Fibroblast of skin of scalp (primary cell): ENCODE measurements at places on chromosomes 1 and 21.

DNA sequence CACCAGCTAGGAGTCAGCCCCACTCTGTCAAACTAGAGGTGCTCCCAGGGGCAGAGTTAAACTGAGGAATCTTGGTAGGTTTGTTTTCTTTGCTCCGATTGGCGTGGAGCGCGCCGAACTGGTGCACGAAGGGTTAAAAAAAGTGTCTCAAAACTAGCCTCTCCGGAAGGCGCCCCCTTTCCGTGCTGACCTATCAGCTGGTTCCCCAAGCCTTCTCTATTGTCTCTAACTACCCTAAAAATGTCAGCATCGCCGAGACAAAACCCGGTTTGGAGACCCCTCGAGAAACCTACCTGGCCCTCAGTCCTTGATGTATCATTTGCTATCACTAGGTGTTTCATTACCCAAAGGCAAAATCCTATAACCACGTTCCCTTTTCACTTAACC is 2.2 kb downstream of the TGFB2 start:
- DNase-seq, result peak; percentile 57

- DNase-seq, result peak; percentile 45
Measured at GRCh38 chr1:39955547-39956539, 898 bp downstream of the MFSD2A start.

DNA sequence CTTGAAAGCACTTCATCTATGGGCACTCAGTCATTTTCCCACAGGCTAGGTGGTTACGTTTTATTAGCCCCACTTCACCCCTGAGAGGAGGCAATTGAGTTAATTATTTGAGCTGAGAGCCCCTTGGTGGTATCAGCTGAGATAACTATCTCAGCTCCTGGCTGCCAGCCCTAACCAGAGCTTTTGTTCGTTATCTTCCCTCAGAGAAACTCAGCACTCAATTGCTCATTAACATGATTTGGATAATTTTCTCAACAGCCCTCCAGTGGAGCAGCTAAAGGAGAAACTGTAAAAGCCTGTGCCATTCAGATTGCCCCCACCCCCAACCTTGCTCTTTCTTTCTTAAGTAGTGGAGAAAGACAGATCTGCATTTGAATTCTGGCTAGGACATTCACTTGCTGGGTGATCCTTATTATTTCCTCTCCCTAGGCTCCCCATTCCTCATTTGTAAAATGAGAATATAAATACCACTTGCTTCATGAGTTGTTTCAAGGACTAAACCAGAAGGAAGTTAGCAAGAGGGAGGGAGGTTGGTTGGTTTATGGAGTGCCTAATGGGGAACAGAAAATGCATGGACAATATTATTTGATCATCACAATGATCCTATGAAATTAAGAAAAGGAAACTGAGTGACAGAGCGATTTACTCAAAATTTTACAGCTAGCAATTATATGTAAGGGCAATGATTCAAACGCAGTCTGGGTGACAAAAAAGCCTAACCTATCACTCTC is 218.7 kb upstream of the FGGY start:
- DNase-seq, result no peak

- DNase-seq, result peak; percentile 60
Measured at GRCh38 chr1:152461544-152461943, 47.5 kb upstream of the CRNN start.

DNA sequence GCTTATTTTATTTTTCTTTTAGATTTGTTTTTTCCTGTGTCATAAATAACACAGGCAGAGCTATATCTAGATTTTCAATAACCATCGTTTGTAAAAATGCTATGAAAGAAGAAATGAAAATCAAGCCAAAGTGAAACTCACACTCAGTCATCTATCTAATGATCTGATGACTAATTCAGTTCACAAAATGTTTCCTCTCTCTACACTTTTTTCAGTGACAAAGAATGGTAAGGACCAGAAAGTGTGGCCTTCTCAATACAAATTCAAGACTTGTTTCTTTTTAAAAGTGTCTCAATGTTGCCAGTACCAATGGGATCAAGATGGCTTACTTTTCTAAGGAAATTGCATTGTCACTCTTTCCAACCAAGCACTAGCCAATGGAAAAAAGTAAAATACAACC is 282.8 kb upstream of the PKN2 start:
- DNase-seq, result no peak

DNA sequence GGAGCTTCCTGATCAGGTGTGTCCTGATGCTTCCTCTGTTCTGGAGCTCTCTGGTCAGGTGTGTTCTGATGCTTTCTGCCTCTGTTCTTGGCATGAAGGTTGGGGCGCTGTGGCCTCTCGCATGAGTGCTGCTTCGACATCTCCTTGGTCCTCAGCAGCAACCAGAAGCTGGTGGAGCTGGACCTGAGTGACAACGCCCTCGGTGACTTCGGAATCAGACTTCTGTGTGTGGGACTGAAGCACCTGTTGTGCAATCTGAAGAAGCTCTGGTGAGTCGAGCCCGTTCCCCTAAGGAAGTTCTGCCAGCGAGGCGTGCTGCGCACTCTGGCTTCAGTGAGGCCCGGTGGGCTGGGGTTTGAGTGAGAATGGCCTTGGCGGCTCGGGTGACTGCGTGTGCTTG is 18.0 kb downstream of the NLRP3 start:
- DNase-seq, result no peak

DNA sequence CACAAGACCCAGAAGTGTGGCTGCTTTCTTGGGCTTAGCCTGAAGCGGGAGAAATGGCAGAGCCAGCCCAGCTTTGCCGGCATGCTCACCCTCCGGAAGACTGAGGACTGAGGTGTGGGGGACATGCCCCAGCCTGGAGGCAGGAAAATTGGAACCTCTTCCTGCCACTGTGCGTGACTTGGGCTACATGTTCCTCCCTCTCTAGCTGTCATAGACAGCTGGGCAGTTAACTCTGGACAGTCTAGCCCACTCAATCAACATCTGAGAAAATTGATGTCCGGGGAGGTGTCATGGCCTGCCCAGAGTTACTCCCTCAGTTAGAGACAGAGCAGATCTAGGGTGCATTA is 59.7 kb downstream of the UBE2T start:
- DNase-seq, result no peak

GRCh38 chr1:55580845-55581332 is 365.7 kb upstream of the USP24 start:
- peak; percentile 93 for DNase-seq

GRCh38 chr21:35528116-35529042 is 479.3 kb upstream of the RUNX1 start:
- peak; percentile 22 for DNase-seq

DNA sequence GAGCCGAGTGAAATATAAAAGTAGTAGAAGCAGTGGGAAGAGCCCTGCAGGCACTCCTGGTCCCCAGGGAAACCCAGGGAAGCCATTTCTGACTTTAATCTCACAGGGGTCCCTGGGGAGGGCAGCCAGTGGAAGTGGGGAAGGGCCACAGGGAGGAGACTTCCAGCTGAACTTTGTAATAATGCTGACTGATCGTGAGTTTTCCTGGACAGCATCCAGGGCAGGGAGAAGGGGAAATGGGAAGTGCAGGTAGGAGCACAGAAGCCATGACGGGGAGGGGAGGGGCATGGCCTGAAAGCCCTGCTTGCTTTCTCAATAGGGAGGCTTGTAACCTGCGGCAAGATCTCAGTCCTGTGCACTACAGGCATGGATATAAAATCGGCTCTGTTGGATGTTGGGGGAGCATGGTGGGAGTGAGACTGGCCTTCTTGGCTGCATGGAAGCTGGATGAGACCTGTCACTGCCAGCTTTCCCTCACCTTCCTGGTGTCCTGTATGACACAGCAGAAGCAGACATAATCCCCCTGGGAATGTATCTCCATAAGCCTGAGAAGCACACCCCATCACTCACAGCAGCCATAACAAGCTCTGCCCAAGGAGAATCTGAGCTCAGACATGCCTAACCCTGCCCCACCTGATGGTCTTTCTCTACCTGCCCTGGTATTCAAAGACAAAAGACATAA is 15.1 kb upstream of the MX1 start:
- no peak for DNase-seq

- DNase-seq, result no peak
Measured at GRCh38 chr1:100456880-100457279, 81.1 kb upstream of the GPR88 start.

GRCh38 chr21:38699048-38699447 is 106.7 kb upstream of the ETS2 start:
- no peak for DNase-seq

GRCh38 chr1:228272831-228273571 is 65.2 kb downstream of the OBSCN start:
- no peak for DNase-seq

GRCh38 chr1:93603106-93603505 is 78.5 kb downstream of the BCAR3 start:
- DNase-seq, result no peak

GRCh38 chr1:87523466-87523865 is 194.8 kb downstream of the LMO4 start:
- DNase-seq, result no peak

- no peak for DNase-seq
Measured at GRCh38 chr1:53967409-53968124, 21.4 kb downstream of the LRRC42 start.

DNA sequence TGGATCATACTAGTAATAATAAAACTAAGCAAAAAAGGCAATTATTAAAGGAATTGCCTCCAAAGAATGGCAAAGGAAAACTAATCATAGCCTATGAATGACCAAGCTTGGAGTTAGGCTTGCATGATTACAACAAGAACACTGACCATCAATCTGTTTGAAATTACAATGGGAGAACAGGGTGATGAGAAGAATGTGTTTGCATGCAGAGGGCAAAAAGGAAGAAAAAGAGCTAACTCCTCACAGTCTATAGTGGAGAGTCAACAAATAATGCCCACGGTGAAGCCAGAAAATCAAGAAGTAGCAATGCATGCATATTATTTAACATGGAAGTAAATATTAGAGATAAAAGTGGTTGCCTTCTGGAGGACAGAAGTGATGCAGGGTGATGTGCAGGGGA is 71.8 kb downstream of the COLGALT2 start:
- no peak for DNase-seq

DNA sequence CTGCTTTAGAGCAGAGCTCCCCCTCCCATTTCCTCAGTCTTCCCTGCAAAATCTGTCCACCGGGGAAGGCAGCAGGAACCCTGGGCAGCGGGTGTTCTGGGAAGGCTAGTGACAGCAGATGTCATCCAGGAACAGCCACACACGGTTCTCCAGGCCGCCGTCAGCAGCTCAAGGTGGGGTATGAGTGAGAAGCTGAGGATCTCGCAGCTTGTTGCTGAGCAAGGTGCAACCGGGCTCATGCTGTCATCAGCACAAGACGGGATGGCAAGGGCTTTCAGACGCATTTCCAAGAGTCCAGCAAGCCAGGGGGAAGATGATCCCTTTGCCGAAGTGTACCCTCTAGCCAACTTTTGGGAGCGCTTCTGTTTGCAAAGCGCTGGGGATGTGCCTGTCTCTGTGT is 23.0 kb upstream of the SPSB1 start:
- no peak for DNase-seq

DNA sequence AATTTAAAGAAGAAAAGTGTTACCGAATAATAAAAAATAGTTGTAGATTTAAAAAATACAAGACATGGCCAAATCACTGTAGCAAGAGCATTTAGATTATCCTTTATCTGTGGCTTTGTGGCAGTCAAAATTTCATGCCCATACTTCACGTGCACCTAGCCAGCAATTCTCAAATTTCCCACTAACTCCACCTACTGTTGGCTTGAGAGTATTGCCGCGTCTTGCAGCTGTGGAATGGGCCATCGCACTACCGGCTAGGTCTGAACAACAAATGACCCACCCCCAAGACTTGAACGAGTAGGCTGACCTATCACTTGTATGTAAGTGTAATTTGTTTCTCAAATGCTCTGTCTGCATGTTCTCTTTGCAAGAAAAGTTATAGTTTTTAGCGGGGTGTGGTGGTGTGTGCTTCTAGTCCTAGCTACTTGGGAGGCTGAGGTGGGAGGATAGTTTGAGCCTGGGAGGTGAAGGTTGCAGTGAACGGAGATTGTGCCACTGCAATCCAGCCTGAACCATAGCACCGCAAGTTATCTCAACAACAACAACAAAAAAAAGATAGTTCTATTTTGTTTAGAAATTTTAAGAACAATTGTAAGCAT is 4.1 kb downstream of the KRTAP13-4 start:
- DNase-seq, result peak; percentile 41

DNA sequence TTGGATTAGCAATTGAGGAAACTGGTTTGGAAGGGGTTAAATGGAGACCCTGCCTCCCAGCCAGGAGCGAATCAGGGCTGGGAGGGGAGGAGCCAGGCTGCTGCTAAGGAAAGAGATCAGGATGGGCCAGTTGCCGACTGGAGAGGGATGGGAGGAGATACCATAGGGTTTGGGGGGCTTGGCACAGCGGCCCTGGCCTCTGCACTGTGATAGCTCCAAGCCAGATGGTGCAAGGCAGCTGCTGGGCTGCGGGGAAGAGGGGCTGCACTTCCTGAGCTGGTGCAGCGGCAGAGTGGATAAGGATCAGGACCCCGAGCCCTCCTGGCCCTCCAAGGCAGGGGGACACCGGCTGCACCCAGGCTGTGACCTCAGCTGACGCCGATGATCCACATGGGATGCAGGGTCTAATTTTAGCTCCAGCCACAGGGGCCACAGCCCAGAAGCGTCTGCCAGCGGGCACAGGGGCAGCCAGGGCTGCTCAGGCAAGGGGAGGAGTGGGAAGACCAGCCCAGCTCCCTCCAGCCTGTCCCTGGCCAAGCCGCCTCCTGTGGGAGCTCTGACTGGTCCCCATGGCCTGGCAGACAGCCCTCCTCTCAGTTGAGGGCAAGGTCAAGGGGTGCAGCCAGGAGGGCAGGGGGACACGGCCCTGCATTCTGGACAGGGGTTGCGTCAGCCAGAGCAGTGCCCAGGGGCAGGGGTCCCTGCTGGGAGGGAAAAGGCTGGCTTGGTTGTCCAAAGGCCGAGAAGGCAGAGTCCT is at the start of gene EXTL1:
Gene EXTL1 (plus strand): TSS at position 129 of the 757 bp plus-strand sequence. CDS start 872 bp downstream, outside the sequence.
- peak; percentile 59 for DNase-seq

DNA sequence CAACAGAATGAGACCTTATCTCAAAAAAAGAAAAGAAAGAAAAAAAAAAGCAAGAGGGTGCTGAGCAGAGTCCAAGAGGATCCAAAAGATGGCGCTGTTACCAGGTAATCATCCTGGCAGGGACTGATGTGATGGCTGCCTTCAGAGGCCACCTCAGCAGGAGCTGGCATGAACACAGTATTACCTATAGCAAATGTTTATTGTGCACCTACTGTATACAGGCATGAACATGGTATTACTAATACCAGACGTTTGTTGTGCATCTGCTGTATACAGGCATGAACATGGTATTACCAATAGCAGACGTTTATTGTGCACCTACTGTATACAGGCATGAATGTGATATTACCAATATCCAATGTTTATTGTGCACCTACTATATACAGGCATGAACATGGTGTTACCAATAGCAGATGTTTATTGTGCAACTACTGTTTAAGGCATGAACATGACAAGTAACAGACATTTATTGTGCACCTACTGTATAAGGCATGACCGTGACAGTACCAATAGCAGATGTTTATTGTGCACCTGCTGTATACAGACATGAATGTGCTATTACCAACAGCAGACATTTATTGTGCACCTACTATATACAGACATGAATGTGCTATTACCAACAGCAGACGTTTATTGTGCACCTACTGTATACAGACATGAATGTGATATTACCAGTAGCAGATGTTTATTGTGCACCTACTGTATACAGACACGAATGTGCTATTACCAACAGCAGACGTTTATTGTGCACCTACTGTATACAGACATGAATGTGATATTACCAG is 115.1 kb upstream of the TMEM51 start:
- peak; percentile 33 for DNase-seq

GRCh38 chr1:174874331-174875053 is 125.3 kb upstream of the CACYBP start:
- no peak for DNase-seq
